ENCODE measurements at places on chromosomes 5 and 9. TPM values are rescaled to one million over a fixed set of nuclear protein-coding genes. Genes with fewer than 3 reads are reported as not detected.

Gene MLANA
- total RNA-seq = not detected

Gene SH3RF2
- 0.63 TPM for total RNA-seq

Gene NUTM2G
- total RNA-seq = not detected

Gene SURF2
- 16.7 TPM for total RNA-seq

Gene RASEF
- 0.05 TPM for total RNA-seq

Gene TTC1
- total RNA-seq = 70.2 TPM

Gene FYB1
- total RNA-seq = 0.32 TPM

Gene PAIP2
- 55.9 TPM for total RNA-seq

- peaks cover 14% of the 10 kb centered on the region for H3K27me3 ChIP-seq
- DNase-seq = no peak
- H3K36me3 ChIP-seq = 0 out of 2 replicates have a peak, but pooled peaks cover 4% of the 10 kb centered on the region
- no peak overlapping the region for H3K4me3 ChIP-seq
- no peaks in the 10 kb centered on the region for H3K4me1 ChIP-seq
These were observed 138.7 kb upstream of the PPP1R26 start for GRCh38 chr9:135340726-135341475.

- H3K4me3 ChIP-seq = no peak overlapping the region
- peaks cover 24% of the 10 kb centered on the region for H3K4me1 ChIP-seq
- no peak overlapping the region for H3K27ac ChIP-seq
- H3K27me3 ChIP-seq = no peaks in the 10 kb centered on the region
- peaks cover 22% of the 10 kb centered on the region for H3K36me3 ChIP-seq
These were observed 164.7 kb downstream of the GNAQ start for GRCh38 chr9:77866878-77867277.

GRCh38 chr9:95508242-95508967 is 8.4 kb downstream of the PTCH1 start:
- no peak for DNase-seq
- peak overlapping the region; percentile 70 for H3K27ac ChIP-seq
- no peaks in the 10 kb centered on the region for H3K36me3 ChIP-seq

GRCh38 chr5:116747881-116748280 is 173.3 kb upstream of the SEMA6A start:
- no peaks in the 10 kb centered on the region for H3K36me3 ChIP-seq
- no peaks in the 10 kb centered on the region for H3K4me1 ChIP-seq
- no peak overlapping the region for H3K27ac ChIP-seq
- no peak overlapping the region for H3K4me3 ChIP-seq
- no peak for DNase-seq

- no peak overlapping the region for H3K4me3 ChIP-seq
- DNase-seq = no peak
- H3K27ac ChIP-seq = peak overlapping the region; percentile 73
- no peaks in the 10 kb centered on the region for H3K27me3 ChIP-seq
- peaks cover 8% of the 10 kb centered on the region for H3K36me3 ChIP-seq
These were observed 124.0 kb upstream of the TARS1 start for GRCh38 chr5:33316773-33317172.

DNA sequence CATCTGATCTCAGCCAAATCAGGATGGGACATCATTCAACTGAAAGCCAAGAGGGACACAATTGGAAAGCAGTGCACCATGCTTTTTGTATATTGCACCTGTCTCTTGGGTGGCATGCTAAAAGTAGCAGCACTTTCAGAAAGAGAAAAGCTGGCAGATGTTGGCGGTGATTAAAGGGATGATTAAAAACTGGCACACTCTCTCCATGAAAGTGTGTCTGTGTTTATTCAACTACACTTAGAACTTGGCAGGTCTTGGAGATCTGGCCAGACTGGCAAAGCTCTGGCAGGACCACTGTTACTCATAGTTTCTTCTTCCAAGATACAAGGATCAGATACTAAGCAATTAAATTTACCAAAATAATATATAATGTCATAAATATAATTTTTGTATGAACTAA is 112.9 kb upstream of the ELAVL2 start:
- DNase-seq = no peak
- H3K27me3 ChIP-seq = no peaks in the 10 kb centered on the region
- no peaks in the 10 kb centered on the region for H3K4me1 ChIP-seq

- DNase-seq = no peak
- H3K27ac ChIP-seq = peak overlapping the region; percentile 32
- H3K4me1 ChIP-seq = peaks cover 72% of the 10 kb centered on the region
- peaks cover 3% of the 10 kb centered on the region for H3K27me3 ChIP-seq
These were observed 3.6 kb upstream of the FAM120AOS start for GRCh38 chr9:93457006-93457405.

- no peaks in the 10 kb centered on the region for H3K36me3 ChIP-seq
- no peaks in the 10 kb centered on the region for H3K27me3 ChIP-seq
- no peaks in the 10 kb centered on the region for H3K4me1 ChIP-seq
- H3K27ac ChIP-seq = no peak overlapping the region
These were observed 161.7 kb upstream of the STK32A start for GRCh38 chr5:147073098-147073497.

- H3K36me3 ChIP-seq = peaks cover 16% of the 10 kb centered on the region
- peaks cover 31% of the 10 kb centered on the region for H3K4me1 ChIP-seq
- H3K27me3 ChIP-seq = no peaks in the 10 kb centered on the region
- peak; percentile 49 for DNase-seq
These were observed 2.4 kb downstream of the TLR4 start for GRCh38 chr9:117706421-117707116.

DNA sequence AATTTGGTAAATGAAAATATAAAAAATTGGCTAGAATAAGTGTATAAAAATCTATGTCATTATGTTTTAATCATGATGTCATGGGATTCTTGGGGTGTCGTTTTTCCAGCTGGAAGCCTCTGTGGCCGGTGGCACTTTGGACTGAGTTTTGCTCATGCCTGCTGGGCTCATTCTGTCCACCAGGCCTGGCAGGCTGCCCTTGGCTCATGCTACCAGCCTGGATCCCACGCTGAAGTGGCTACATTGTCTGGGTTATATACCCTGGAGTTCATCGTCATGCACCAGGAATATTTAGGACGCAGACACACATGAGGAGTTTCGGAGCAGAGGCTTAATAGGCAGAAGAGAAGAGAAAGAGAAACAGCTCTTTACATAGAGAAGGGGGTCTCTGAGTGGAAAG is 1913.7 kb upstream of the WWC1 start:
- no peaks in the 10 kb centered on the region for H3K36me3 ChIP-seq
- no peaks in the 10 kb centered on the region for H3K4me1 ChIP-seq
- no peak overlapping the region for H3K27ac ChIP-seq
- H3K4me3 ChIP-seq = no peak overlapping the region

GRCh38 chr9:112892981-112893380 is 2.3 kb upstream of the SLC46A2 start:
- H3K4me1 ChIP-seq = peaks cover 13% of the 10 kb centered on the region
- H3K27ac ChIP-seq = no peak overlapping the region
- H3K27me3 ChIP-seq = peaks cover 23% of the 10 kb centered on the region
- DNase-seq = no peak

DNA sequence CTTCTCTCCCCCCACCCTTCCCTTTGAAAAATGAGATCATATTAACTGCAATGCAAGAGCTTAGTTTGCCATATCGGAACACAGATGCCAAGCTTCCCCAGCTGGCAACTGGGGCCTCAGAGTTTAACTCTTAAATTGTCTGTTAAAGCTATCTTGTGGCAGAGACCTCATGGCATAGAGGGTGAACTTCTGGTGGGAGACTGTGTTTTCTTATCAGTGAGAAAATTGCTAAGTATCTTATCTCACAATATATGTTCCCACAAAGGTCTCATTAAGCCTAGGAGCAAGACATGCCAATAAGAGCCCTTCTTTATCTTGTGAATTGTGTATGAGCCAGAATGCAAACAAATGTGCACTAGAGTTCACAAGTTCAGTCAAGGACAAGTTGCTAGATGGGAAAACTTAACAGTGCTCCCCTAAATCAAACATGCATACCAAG is 12.3 kb downstream of the NFIB start:
- H3K36me3 ChIP-seq = no peaks in the 10 kb centered on the region
- DNase-seq = no peak
- H3K27me3 ChIP-seq = peaks cover 14% of the 10 kb centered on the region
- peaks cover 11% of the 10 kb centered on the region for H3K4me1 ChIP-seq

GRCh38 chr5:79837761-79838551 is 148.3 kb downstream of the CMYA5 start:
- H3K27ac ChIP-seq = no peak overlapping the region
- no peak for DNase-seq
- H3K27me3 ChIP-seq = peaks cover 14% of the 10 kb centered on the region
- H3K4me3 ChIP-seq = no peak overlapping the region

DNA sequence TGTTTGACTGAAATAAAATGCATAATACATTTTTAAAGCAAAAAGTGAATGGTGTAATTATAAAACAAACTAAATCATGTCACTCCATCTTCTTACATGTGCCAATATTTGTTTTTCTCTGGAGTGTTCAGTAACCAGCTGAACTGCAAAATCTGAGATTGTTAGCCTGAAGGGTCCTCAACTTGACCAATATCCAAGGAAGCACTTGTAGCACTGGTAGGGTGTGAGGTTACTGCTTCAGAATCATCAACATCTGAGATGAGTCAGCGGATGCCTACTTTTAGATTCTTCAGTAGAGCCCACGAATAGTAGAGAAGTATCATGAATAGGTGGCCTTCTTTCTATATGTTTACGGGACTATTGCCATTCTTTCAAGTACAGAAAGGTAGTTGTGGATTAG is 226.7 kb downstream of the TLE4 start:
- no peak for DNase-seq
- no peak overlapping the region for H3K27ac ChIP-seq
- no peaks in the 10 kb centered on the region for H3K4me1 ChIP-seq
- no peak overlapping the region for H3K4me3 ChIP-seq

- peak; percentile 10 for DNase-seq
- no peak overlapping the region for H3K4me3 ChIP-seq
- H3K27me3 ChIP-seq = peaks cover 40% of the 10 kb centered on the region
- peaks cover 36% of the 10 kb centered on the region for H3K4me1 ChIP-seq
- no peak overlapping the region for H3K27ac ChIP-seq
These were observed 3.5 kb downstream of the RXFP3 start for GRCh38 chr5:33939556-33940262.

GRCh38 chr9:79535534-79535933 is 36.2 kb upstream of the TLE4 start:
- no peak overlapping the region for H3K4me3 ChIP-seq
- no peak overlapping the region for H3K27ac ChIP-seq
- DNase-seq = no peak
- no peaks in the 10 kb centered on the region for H3K4me1 ChIP-seq
- H3K27me3 ChIP-seq = peaks cover 2% of the 10 kb centered on the region
- H3K36me3 ChIP-seq = no peaks in the 10 kb centered on the region

DNA sequence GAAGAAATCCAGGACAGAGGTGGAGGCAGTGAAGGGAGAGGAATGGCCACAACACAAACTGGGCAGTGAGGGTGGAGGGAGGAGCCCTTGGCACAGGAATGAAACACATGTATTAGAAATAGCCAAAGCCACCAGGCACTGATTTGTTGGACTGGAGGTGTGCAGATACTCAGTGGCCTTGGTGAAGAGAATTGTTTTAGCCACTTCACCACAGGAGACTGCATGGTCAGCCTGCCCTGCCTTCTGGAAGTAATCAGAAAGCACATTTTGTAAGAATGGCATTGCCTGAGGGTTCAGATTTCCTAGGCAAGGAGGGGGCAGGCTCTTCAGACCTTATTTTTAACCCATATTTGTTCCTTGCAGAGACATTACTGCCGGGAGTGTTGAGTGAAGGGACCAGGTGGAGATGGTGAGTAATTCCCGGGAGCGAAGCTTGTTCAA is 2.2 kb downstream of the SGCD start:
- H3K36me3 ChIP-seq = peaks cover 5% of the 10 kb centered on the region
- peak overlapping the region; percentile 91 for H3K4me3 ChIP-seq
- peaks cover 37% of the 10 kb centered on the region for H3K4me1 ChIP-seq
- peaks cover 1% of the 10 kb centered on the region for H3K27me3 ChIP-seq
- peak overlapping the region; percentile 88 for H3K27ac ChIP-seq

DNA sequence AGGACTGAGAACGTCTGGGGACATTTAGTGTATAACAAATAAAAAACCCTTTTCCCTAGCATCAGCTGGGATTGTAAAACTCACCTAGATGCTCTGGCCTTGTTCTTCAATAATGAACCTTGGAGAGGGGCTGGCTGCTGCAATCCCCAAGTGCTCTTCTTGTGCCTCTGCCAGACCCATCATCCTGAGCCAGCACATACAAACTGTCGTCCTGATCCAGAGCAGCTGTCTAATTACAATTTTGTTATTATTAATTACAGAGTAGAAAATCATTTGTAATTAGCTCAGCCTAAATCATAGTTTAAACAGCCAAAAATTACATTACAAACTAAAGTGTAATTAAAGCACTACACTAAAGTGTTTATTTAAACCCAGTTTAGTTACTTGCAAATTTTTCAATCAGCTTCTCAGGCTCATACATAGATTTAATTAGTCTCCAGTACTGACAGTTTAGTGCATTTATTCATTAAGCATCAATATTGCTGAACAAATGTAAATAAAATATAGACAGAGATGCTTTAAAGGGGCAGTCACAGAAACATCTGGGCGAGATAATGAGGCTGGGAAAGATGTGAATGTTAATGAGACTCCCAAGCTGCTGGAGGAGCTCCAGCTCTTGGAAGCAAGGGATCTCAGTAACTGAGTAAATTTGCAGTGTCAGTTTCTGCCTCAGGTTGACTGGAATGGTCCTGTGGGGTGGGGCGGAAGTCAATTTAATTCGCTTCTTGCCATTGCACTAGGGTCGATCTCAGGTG is 632.3 kb upstream of the TLE4 start:
- peaks cover 59% of the 10 kb centered on the region for H3K4me1 ChIP-seq
- peaks cover 27% of the 10 kb centered on the region for H3K36me3 ChIP-seq
- H3K27ac ChIP-seq = no peak overlapping the region
- no peak for DNase-seq
- no peaks in the 10 kb centered on the region for H3K27me3 ChIP-seq

DNA sequence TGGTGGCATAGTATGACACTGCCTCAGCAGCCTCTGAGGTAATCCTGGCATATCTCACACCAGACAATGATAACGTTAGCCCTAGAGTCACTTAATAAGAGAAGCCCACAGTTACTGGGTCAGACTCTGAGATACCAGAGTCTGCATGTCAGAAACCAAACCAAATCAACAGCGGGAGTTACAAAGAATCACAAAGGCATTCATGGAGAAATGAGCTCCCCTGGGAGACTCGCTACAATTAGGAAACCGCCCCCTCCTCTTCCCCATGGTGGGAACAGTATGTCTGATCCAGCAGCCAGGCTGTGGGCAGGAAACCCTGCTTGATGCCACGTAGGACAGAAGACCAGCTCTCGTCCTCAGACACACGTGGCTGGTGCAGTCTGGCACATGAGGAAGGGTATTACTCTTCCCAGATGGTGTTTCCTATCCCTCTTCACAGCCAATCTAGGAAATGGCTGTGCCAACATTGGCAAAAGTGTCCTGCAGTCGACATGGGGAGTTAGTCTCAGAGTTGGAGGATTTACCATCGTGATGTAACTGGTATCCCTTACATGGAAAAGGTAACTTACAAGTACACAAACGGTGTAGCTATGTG is 485.4 kb downstream of the ZNF608 start:
- H3K4me1 ChIP-seq = no peaks in the 10 kb centered on the region
- no peak for DNase-seq
- H3K27ac ChIP-seq = no peak overlapping the region
- H3K36me3 ChIP-seq = no peaks in the 10 kb centered on the region

DNA sequence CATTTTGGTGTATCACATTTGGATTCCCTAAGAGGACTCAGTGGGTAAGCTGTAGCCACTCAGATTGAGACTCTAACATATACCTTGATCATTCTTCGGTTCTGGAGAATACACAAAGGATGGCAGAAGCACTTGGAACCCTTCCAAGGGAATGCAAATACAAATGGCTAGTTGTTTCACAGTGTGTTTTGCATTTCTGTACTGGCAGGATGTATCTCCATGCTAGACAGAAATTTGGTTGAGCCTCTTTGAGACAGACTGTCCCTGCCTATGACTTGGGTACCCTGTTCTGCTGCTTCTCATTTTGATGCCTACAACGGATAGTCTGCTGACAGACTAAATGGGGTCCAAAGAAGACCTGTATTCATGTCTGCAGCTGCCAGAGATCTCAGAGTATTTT is 273.5 kb downstream of the TMEM38B start:
- no peaks in the 10 kb centered on the region for H3K27me3 ChIP-seq
- H3K4me1 ChIP-seq = no peaks in the 10 kb centered on the region
- no peak overlapping the region for H3K27ac ChIP-seq
- no peak for DNase-seq

All from HFFc6 (cell line).